ENCODE measurements at places on chromosomes 6 and 20.

GRCh38 chr6:21900730-21901129 lies 307.2 kb downstream of the SOX4 start:
- no peak for DNase-seq

- no peak for DNase-seq
Measured at GRCh38 chr6:131982740-131983259, 31.6 kb upstream of the CCN2 start.

DNA sequence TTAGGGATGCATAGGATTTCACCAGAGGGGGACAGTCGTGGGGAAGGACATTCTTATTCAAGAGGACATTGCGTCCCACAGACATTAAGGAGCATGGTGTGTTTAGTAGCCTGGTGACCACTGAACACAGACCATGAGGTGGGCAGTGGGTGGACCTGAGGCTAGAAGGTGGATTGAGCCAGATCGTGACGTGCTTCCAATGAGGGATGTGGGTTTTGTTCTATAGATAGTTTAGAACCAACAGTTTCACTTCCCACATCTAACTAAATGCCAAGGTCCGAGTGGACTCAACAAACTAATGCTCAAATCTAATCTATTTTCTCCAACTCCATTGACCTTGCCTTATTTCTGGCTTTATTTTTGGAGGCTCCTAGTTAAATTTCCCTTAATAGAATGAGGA lies 58.5 kb downstream of the OGFRL1 start:
- no peak for DNase-seq

DNA sequence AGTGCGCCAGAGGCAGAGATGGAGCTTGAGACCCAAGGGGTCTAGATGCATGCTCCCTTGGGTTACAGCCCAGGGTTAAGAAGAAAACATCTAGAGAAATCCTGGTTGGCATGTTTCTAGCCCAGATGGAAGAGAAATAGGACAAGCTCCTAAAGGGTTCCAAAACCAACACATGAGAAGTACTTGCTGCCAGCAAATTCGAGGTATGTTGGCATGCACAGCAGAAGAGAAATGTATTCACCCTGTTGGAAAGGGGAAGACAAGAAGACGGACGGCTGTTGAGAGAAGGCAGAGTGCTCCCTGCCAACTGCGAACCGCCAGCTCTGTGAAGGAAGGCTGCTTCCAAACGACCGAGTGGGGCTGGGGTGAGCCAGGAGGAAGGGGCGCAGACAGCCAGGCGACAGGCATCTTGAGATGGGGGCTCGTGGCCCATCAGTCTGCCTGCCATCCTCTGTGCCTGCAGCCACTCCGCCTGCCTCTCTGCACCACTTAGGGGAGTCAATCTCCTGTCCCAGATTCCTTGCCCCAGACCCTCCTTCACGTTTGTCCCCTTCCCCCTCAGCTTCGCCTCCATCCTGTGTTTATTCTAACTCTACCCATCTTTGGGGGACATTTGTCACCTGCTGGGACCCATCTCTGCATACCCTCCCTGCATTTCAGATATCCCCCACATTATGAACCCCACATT lies 249.2 kb downstream of the CDC5L start:
- DNase-seq = no peak

DNA sequence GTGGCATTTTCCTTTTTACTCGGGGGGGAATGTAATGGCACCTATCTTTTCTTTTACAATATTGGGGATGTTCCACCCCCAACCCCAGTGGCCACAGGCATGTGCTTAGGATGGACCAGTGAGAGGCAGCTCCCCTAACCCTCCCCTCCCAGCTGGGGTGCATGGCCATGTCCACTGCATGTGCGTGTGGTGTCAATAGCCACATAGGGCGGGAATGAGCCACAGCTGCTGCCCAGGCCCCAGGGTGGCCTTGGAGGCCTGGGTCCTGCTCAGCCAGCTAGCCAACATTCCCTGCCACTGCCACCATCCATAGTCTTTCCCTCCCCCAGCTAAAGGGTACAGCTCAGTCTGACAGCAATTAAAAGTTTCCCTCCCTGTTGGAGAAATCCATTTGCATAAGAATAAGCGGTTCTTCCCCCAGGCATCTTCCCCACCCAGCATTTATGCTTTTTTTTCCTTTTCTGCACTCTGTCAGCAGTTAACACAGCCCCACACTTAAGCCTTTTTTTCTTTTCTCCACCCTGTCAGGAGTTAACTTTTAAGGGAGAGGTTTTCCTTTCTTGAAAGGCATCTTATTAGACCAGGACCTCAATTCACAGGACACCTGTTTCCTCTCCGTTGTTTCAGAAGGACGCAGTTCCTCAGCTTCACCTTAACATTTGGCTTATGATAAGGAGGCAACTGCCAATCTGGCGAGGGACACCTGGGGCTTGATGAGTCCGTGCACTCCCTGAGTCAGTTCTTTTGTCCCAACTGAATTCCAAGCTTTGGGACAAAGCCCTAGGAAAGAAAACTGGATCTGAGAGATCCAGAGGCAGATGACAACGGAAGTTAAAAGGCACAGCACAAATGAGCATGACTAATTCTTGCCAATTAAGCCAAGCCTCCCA lies 121.4 kb downstream of the TPBG start:
- no peak for DNase-seq

GRCh38 chr6:110864824-110865223 lies 9.8 kb upstream of the AMD1 start:
- no peak for DNase-seq

DNA sequence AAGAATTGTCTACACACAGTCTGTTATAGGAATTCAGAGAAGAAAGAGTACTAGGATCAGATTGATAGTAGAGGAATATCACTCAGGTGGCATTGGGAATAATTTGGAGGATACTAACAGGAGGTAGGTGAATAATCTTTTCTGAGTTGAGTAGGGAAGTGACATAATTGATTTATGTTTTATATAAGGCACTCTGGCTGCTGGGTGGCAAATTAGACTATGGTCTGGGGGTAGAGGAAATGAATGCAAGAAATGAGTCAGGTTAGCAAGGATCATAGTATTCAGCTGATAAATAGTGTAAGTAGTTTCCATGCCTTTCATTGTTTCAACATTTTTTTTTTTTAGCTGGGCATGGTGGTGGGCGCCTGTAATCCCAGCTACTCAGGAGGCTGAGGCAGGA lies 113.3 kb downstream of the CDKAL1 start:
- DNase-seq = no peak

- DNase-seq = no peak
Measured at GRCh38 chr20:38260025-38260377, 534 bp downstream of the KIAA1755 start.

GRCh38 chr6:7832904-7833750 lies 77.5 kb downstream of the TXNDC5 start:
- no peak for DNase-seq

- DNase-seq = no peak
Measured at GRCh38 chr6:156752666-156753301, 24.4 kb upstream of the ARID1B start.

- no peak for DNase-seq
Measured at GRCh38 chr20:37480919-37481318, 40.1 kb upstream of the NNAT start.

GRCh38 chr6:41577356-41578216 lies 31.4 kb downstream of the FOXP4 start:
- DNase-seq = no peak

DNA sequence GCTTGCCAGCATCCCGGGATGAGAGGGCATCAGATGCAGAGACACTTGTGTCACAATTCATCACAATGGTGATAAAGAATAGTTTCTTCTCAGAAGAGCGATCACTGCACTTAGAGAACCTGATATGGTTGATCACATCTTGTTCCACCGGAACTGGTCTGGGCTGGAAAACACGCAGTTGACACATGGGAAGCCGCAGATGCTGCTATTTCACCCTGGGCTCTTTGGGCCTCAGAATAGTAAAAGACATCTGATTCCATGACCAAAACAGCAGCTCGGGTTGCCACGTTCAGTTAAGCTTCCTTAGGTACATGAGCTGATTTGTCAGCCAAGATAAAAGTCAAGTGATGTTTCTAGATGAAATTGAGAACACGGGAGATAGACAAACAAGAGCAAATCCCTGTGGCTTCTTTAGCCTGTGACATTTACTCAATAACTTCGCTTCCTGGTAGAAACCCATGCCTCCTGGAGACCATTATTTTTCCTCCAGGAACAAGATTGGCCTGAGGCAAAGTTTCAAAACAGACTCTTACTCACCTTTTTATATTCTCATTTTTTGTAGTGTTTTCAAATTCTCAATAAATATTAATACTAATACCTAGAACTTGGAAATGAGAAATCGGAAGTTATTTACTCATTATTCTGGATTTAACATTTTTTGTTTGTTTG lies 59.4 kb downstream of the TRMT6 start:
- no peak for DNase-seq

DNA sequence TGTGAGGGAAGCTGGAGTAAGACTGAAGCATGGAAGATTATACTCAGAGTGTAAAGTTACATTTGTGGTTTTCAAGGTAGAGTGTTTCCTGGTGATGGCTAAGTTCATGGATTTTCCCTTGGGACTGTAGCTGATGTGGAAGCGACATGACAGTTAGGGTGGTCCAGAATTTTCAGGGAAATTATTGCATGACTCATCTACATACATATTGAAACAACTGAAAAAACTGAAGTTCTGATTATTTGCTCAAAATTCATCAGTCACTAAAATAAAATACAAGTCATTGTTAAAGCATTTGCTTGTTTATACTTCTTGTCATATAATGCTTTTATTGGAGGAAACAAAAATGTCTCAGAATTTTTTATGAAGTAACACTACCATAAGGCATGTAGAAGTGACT lies 700.0 kb downstream of the RFPL4B start:
- DNase-seq = no peak

DNA sequence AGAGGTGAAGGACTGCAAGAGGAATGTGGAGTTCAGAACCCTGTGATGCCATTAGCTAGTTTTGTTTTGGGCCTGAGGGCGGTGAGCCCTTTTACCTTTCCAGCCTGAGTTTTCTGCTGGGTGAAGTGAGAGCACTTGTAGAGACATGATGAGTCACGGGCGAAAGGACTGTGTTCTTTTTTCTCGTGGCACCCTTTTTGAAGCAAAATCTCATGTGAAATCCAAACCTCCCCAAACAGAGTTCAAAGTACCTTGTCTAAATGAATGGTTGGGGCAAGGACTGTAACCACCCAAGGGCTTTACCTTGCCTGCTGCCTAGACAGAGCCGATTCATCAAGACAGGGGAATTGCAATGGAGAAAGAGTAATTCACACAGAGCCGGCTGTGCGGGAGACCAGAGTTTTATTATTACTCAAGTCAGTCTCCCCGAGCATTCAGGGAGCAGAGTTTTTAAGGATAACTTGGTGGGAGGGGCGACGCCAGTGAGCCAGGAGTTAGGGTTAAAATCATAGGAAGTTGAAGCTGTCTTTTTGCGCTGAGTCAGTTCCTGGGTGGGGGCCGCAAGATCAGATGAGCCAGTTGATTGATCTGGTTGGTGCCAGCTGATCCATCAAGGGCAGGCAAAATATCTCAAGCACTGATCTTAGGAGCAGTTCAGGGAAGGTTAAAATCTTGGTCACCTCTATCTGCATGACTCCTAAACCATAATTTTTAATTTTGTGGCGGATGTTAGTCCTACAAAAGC lies 25.8 kb downstream of the SAMD5 start:
- DNase-seq = no peak

DNA sequence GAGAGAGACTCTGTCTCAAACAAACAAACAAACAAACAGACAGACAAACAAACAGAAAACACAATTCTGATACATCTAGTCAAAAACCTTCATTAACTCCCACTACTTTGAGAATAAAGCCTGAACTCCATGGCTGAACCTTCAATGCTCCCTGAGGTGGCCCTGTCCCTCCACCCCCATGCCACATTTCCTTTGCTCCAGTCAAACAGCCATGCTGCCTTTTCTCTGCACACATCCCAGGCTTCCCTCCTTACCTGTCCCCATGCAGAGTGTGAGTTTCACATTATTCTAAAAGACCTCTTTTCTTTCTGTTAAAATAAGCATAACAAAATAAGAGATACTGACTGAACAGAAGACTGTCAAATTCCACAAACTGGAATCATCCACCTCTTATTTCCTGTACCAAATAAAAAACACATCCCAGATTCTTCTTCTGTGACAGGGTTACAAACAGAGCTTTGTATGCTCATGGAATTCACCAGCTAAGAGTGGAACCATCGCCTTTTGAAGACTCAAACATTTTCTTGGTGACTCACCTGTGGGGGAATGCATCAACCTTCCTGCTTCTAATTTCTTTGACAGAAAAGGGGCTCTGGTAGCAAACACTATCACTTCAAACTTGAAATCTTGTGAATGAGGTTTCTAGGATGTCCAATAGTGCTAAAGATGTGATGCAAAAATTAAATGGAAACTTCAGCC lies 71.0 kb upstream of the SLC22A16 start:
- no peak for DNase-seq

- DNase-seq = no peak
Measured at GRCh38 chr20:64038224-64038564, 2.2 kb downstream of the C20orf204 start.

GRCh38 chr6:10112871-10113549 lies 301.9 kb downstream of the TFAP2A start:
- no peak for DNase-seq

- DNase-seq = no peak
Measured at GRCh38 chr6:104623052-104623690, 236.5 kb downstream of the HACE1 start.

- DNase-seq = no peak
Measured at GRCh38 chr20:25282034-25282781, 34.3 kb downstream of the PYGB start.

DNA sequence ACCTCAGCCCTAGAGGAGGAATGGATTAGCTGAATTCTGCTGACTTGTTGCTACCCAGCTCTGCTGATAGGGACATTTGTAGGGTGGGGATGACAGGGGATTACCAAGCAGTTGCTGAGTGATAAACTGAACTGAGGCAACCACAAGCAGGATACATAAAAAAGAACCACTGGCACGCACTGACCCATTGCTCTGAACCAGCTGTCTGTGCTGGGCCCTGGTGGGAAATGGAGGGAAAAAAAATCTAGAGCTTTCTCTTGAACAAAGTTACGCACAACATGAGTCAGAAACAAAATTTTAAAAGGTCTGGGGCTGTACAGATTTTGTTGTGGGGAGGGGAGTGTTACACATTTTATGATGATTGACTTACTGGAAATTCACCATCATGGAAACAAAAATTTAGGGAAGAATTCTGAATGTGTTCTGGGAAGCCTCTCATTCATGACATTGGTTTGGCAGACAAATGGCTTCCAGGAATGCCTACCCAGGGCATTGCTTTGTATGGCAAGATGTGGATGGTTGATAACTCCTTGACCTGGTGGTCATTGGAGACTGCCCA lies 37.7 kb downstream of the FOXO3 start:
- no peak for DNase-seq

DNA sequence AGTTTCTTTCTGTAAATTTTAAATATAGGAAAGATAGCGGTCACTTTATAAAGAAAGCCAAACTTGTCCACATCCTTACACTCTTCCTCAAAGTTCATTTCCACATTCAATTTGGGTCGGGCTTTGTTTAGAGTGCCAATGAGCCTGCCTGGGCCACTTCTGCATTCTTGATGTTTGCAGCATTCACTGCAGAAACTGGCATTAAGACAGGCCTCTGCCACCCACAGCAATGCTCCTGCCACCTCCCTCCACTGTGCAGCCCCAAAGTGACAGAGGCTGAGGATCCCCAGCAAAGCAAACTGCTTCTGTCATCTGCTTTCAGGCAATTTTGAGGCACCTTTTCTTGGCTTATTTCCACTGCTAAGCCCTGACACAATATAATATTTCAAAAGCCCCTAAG lies 61.2 kb downstream of the TNFAIP3 start:
- DNase-seq = no peak
